ENCODE measurements at places on chromosomes 13 and 19.

GRCh38 chr19:19955208-19955607 lies 54.5 kb downstream of the ZNF93 start:
- no peak for DNase-seq

- DNase-seq, result no peak
Measured at GRCh38 chr13:113378825-113379224, 14.9 kb upstream of the GRTP1 start.

- no peak for DNase-seq
Measured at GRCh38 chr19:32863841-32864240, 5.7 kb downstream of the SLC7A9 start.

- no peak for DNase-seq
Measured at GRCh38 chr13:99314640-99315176, 7.5 kb upstream of the GPR183 start.

DNA sequence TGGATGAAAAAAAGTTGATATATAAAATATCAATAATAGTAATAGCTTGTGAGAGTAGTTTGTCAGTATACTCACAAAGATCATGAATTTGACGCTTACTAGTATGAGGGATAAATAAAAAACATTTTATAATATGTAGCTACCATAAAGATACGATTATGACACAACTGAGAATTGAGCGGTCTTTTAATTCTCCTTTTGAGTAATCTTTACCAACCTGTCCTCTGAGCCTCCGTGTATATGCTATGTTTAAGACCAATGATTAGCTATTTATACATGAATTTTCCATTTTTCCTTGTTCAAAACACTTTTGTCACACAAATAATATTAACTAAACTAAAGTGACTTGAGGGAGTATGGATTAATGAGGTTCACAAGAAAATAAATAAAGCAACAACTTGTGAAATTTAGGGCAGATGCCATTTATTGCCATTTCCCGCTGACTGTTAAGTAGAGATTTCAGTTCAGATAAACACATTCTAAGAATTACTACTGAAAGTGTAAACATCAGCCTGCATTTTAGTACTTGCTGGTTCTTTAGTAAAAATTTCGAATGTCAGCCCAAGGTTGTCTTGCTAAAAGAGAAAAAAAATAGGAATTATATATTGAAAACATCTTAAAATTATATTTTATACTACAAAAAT lies 6.2 kb upstream of the IRS2 start:
- DNase-seq, result no peak

GRCh38 chr19:8484331-8484894 lies 18.0 kb downstream of the PRAM1 start:
- DNase-seq, result no peak

- no peak for DNase-seq
Measured at GRCh38 chr13:45584816-45585215, 30.7 kb downstream of the ERICH6B start.

DNA sequence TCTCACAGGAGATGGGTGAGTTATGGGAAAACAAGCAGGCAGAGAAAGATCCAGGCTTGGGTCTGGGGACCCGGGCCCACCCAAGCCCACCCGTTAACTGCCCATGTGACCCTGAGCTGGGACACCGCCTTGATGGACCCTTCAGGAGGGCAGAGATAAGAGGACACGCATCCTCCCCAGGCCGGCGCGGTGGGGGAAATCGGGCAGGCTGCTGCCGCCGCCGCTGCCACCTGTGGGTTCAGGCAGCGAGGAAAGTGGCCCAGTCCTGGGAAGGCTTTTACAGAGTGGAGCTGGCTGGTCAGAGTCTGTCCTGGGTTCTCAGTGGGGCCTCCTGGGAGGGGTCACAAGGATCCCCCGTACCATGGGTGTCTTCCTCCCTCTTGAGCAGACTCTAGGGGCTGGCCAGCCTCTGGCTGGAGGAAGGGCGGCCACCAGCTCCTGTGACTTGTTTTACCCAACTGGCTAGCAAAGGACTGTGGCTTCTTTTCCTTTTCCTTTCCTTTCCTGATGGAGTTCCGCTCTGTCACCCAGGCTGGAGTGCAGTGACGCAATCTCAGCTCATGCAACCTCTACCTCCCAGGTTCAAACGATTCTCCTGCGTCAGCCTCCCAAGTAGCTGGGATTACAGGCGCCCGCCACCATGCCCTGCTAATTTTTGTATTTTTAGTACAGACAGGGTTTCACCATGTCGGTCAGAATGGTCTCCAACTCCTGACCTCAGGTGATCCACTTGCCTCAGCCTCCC lies 155.4 kb downstream of the KDM4B start:
- no peak for DNase-seq
